WTC11 (cell line): ENCODE measurements at places on chromosomes 5 and 9. TPM values are rescaled to one million over a fixed set of nuclear protein-coding genes. Genes with fewer than 3 reads are reported as not detected.

DNA sequence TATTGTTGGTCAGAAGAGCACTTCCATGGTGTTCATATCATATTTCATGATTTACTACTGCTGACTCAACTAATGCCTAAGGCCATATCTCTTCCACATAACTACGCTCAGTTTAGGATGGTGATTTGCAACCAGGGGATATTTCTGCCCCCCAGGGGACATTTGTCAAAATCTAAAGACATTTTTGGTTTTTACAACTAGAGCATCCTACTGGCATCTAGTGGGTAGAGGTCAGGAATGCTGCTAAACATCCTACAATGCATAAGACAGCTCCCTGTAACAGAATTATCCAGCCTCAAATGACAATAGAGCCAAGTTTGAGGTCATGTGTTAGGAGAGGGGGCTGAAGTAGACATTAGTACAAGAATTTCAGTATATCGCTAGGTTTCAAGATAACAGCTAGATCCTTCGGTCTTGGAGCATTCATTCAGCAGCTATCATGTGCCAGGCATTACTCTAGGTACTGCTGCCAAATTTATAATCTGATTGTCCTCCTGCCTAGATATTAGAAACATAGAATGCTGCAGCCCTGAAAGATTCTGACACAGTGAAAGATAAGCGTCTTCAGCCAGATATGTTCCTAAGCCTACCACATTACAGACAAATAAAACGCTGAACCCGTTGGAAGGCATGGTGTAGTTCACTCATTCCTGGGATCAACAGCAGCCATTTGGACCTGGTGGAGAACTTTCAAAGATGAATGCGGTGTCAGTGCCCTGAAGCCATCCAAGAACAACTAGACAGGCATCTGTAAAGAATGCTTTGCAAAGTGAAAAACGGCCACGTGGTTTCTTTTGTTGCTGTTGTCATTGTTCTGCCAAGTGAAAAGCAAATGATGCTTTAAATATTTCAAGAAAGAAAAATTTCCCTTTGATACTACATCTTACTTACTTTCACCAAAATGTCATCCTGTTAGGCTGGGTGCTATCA is 55.5 kb upstream of the FST start:
- DNase-seq = no peak

DNA sequence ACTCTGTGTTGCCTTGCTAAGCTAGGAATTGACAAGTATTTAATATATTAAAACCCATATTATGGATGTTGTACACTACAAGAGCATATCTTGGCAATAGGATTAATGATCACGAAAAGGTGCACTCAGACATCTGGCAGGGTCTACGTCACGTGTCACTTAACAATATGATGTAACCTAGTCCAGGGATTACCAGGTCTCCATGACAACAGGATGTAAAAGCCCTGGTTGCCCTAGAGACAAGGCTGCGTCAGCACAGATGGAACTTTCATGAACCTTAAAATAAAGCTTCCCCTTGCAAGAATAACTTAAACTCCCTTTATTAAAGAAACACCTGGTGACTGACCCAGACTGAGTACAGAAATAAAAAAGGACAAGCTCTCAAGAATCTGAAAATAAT is 717.8 kb downstream of the CDH18 start:
- DNase-seq = no peak

DNA sequence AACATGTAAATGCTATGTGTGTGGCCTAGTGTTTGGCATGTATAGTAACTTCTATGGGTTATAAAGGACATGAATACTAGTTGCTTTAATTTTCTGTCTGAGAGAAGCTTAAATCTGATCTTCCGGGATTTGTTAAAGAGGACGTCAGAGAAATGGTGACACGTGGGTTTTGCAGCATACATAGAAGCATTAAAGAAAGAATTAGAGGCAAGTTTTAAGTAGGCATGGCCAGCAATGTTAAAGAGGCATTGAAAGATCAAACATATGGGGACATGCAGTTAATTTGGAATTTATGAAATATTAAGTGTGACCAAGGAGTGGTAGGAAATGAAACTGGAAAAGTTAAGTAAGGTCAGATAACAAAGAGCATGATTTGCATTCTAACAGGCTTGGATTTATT is 311.4 kb upstream of the RIOK2 start:
- DNase-seq = no peak

- no peak for DNase-seq
These were observed 158.1 kb downstream of the SLC25A46 start for GRCh38 chr5:110896901-110897300.

DNA sequence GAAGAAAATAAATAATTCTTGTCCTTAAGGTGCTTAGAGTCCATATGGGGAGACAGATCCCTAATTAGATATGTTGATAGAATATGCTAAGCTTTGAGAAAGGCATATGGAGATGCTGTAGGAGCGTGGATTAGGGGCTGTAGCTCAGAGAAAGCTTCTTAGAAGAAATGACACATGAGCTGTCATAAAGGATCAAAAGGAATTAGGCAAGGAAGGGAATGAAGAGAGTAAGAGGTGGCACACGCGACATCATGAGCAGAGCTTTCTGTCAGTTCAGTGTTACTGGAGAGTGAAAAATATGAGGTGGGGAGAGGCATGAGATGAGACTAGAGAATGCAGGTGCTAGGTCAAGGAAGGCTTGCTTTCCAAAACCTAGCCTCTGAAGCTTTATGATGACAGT is 118.6 kb downstream of the KIAA0825 start:
- DNase-seq = no peak

FOXI1 gene
- total RNA-seq = not detected in 3 replicates

HTR4 gene
- not detected in 3 replicates for total RNA-seq

FCN2 gene
- not detected in 3 replicates for total RNA-seq
